ENCODE measurements at places on chromosomes 11 and 22.

GRCh38 chr11:73734993-73735392 lies 25.9 kb downstream of the RAB6A start:
- no peak for DNase-seq

DNA sequence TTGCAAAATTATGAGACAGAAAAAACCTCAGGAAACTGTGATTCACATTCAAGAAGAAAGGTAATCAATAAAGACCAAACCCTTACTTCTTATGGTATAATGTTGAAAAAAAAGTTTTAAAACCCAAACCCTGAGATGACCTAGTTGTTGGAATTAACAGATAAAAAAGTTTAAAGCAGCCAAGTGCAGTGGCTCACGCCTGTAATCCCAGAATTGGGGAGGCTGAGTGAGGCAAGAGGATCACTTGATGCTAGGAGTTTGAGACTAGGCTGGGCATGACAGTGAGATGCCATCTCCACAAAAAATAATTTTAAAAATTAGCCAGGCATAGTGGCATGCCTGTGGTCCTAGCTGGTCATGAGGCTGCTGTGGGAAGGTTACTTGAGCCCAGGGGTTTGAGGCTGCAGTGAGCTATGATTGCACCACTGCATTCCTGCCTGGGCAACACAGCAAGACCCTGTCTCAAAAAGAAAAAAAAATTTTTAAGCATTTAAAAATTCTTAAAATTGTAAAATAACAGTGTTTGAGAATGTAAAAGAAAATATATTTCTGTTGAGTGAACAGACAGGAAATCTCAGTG lies 85.1 kb downstream of the EFCAB6 start:
- DNase-seq = no peak

GRCh38 chr22:23825246-23825905 lies 13.4 kb downstream of the DERL3 start:
- DNase-seq = no peak

DNA sequence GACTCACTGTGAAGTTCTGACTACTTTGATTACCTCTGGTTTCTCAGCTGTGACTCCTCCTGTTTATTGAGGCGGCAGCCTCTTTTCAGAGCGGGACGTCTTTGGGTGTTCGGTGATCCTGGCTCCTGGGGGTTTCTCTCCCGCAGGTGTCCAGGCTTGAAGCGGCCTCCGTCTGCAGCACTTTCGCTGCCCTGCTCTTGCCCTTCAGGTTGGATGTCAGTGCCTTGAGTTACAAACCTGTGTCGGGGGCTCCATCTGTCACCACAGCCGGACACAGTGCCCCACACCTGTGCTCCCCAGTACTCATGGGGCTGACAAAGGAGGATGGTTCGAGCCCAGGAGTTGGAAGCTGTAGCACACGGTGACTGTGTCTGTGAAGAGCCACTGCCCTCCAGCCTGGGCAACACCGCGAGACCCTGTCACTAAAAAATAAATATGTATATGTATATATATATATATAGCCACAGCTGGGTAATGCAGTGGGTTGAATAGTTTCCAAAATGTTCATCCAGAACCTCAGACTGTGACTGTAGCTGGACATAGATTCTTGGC lies 104.1 kb downstream of the BRD1 start:
- DNase-seq = no peak

- peak; percentile 62 for DNase-seq
Measured at GRCh38 chr11:36033082-36033751, 89.4 kb downstream of the LDLRAD3 start.

GRCh38 chr11:68652683-68653156 lies 31.6 kb upstream of the GAL start:
- no peak for DNase-seq

DNA sequence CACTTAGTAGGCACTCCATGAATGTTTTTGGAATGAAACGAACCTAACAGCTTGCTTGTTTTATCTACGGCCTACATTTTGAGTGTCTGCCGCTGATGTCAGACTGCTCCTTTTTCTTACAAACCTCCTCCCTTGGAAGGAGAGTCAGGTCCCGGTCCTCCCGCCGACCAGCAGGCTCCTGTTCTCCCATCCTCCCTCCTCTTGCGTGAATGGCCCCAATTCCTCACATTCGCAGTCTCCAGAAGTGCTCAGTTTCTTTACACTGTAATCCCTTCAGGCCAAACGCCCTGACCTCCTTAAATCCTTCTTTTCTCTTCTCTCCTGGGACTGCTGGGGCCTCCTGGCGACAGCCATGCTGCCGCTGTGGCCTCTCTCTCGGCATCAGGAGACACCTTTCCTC lies 82.6 kb upstream of the CSNK2A3 start:
- no peak for DNase-seq

DNA sequence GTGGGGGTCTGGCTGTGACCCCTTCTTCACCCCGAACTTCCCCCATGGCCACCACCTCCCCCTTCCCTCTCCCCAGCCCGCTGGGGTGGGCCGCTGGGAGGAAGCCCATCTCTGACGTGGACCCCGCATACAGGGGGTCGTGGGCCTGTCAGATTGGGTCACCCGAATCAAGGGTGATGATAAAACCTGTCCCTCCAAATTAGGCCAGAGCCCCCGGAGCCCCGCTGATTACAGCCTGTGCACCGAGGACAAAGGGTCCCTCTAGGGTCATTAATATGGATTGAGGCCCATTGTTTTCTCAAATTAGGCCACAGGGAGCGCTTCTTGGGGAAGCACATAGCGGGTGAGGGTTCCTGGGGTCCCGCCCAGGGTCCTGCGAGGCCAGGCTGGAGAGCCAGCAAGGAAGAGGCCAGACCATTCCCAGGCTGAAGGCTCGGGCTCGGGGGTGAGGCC lies 4.9 kb upstream of the LINC01488 start:
- DNase-seq = no peak

DNA sequence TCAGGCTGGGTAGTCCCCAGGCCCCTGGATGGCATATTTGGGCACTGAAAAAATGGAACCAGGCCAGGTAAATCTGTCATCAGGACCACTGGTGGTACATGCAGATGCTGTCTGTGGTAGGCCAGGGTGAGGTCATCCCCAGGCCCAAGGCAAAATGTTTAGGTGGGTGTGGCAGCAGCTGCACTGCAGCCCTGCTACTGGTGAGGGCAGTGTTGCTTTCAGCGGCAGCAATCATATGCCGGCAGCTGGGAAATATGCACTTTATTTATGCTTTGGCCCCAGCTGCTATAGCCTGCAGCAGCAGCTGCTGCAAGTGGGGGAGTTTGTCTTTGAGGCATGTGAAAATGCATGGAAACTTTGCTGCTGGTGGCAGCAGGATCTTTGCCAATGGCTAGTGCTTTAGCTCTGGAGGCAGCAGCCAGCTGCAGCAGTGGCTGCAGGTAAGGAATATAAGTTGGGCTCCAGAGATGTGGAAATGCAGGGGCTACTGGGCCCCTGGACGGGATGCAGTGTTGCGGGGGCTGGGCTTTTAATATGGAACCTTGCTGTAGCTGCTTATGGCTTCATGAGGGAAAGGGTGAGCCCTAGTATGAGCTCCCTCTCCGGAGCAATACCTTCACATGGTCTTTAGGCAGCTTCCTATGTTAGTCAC lies 365.7 kb upstream of the CADM1 start:
- peak; percentile 60 for DNase-seq

DNA sequence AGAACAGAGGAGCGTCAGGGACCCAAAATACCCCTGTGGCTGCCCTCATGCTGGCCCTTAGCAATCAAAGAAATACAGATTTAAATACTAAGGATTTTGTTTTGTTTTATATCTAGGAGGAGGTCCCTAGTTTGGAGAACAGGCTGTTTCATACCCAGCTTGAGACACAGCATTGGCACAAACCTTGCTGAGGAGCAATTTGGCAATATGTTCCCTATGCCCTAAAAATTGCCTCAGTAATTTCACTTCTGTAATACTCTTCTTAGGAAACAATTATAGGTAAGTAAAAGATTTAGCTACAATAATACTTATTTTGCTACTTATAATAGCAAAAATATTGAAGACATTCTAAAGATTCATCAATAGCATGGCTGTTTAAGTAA lies 37.0 kb downstream of the TSKU start:
- no peak for DNase-seq

DNA sequence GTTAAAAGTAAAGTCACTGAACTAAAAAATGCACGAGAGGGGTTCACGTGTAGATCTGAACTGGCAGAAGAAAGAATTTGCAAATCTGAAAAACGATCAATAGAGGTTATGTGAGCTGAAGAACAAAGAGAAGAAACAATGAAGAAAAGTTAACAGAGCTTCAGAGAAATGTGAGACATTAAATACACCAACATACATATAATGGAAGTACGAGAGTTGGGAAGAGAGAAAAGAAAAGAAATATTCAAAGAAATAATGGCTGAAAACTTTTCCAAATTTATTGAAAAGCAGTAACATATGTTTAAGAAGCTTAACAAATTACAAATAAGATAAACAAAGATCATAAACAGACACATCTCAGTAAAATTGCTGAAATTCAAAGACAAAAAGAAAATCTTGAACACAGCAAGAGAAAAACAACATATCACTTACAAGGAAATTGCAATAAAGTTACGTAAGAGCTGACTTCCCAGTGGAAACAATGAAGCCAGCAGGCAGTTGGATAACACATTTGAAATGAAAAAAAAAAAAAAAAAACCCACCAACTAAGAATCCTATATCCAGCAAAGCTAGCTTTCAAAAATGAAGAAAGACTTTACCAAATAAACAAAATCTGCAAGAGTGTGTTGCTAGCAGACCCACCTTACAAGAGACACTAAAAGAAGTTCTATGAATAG lies 56.8 kb downstream of the EMSY start:
- DNase-seq = no peak

DNA sequence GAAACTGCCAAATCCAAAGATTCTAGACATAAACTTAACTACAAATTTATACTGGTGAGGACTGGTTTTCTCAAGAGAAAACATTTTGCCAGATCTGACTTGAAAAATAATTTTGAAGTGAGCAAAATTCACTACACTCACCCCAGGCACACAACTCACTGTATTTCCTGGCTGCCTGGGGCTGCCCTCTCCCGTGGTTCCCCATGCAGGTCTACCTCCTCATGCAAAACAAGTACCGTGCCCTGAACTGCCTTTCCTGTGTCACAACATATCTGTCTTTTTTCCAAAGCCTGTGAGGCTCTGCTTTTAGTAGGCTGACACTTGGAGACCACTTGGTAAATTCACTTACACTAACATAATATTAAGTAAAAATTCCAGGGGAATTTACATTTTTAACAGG lies 76.4 kb downstream of the LIF start:
- DNase-seq = no peak

DNA sequence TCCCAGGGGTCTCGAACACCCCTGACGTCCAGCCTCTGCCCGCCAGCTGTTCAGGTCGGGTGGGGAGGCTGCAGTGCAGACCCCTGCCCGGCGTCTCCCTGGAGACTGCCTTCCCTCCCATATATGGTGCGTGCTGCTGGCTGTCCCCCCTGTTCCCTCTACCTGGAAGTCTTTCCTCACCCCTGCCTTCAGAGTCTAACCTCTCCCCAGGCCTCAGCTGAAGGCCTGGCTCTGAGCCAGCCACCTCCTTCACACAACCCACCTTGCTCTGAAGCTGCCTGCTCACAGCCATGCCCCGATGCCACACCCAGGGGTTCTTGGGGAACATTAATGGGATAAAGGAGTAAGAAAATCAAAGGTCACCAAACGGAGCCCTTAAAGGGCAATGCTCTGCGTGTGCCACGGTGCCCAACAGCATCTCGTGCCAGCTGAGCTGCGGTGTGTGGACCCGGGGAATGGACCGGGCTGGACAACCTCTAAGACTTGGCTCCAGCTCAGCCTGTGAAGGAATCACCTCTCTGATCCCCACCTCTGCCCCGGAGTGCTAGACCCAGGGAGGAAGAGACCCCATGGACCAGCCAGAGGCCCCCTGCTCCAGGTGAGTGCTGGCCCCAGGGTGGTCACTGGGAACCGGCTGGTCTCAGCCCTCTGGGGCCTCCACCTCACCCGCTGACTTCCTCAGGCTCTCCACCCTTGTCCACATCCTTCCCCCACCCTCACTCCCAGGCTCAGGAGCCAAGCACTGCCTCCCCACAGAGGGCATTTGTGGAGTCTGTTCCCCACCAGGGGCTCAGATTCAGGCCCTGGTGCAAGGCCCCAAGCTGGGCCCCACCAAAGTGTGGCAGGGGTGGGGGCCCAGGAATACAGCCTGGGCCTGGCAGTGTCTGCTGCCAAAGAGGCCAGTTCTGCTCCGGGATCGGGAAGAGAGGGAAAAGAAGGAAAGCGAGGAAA lies at the start of gene NLRP6:
NLRP6 (plus strand) TSS at position 407 of the 951 bp plus-strand sequence; CDS start at position 570, 163 bp downstream.
- no peak for DNase-seq

GRCh38 chr11:132064987-132065620 lies 694.7 kb downstream of the NTM start:
- peak; percentile 82 for DNase-seq

GRCh38 chr11:61345954-61346843 lies 13.2 kb downstream of the TKFC start:
- DNase-seq = no peak

- no peak for DNase-seq
Measured at GRCh38 chr11:111945198-111945597, 8.1 kb downstream of the DIXDC1 start.

- no peak for DNase-seq
Measured at GRCh38 chr11:23755076-23755475, 741.8 kb upstream of the LUZP2 start.

- peak; percentile 85 for DNase-seq
Measured at GRCh38 chr11:8777907-8778767, 95.5 kb downstream of the RPL27A start.

DNA sequence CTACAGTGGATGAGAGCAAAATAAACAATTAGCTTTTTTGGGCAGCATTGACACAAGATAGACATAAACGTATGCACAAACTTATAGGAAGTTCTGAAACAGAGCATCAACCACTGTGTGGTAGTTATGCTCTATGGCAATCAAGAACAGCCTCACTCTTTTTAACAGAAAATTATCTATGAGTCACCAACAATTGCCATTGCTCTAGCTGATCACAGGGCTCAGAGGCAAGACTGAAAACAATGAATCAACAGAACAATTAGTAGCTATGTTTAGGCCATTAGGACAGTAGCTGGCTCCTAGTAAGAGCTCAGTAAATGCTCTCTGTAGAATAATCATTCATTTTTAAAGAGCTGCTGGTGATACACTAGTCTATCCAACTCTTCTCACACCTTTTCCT lies 34.9 kb upstream of the PICALM start:
- no peak for DNase-seq

DNA sequence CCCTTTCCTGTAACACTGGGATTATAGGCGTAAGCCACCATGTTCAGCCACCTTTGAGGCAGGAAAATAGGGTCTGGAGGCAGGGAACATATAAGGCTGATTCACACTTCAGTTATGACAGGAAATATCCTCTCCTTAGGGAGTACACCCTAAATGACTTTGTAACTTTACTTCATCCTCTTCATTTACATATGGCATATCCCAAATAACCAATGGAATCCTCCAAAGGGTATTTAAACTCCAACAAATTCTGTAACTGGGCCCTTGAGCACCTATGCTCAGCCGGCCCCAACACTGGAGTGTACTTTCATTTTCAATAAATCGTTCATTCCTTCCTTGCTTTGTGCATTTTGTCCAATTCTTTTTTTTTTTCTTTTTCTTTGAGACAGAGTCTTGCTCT lies 1.6 kb upstream of the KAT5 start:
- no peak for DNase-seq

DNA sequence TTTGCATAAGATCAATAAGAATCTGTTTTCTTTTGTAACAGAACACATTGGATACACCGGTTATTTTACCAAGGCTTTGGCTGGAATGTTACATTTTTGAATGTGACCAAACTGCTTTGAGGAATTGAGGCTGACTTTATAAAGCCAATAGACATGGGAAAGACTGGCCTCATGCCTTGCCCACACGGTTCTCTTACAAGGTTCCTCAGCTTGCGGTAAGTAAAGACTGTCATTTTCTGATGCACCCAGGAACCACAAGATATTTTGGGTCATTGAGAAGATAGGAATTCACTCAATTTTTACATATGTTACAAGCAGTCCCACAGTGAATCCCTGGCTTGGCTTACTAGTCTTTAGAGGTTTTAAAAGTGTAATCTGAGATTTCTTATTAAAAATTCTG lies 23.9 kb downstream of the OR10A6 start:
- DNase-seq = no peak

All from lung (tissue), 17 donors.